ENCODE measurements at places on chromosomes 11 and 22.

DNA sequence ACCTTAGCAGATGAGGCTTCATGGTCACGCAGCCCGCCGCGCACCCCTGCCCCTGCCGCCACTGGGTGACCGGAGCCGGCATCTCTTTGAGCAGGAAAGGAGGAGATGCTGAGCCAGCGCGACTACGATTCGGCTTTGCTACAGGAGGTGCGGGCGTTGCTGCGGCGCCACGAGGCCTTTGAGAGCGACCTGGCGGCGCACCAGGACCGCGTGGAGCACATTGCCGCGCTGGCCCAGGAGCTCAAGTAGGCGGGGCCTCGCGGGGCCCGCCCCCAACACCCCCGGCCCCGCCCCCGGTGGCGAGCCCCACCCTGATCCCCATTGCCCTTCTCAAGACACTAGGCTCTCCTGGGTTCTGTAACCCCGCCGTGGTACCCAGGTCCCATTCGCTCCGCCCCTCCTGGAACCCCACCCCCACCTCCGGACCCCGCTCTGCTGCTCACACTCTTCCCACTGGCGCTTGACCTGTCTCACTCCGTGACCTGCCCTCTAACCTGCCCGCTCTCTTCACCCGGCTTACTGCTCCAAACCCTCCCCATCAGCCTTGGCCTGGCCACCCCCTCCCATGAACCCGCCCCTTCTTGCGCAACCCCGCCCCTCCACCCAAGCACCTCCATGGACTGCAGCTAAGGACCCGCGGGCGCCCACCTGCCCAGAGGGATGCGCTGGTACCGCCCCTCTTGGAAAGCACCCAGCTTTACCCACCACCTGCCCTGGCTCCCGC is 9.1 kb downstream of the CTSF start:
- no peak for DNase-seq

GRCh38 chr11:102546923-102547471 is 16.4 kb upstream of the MMP7 start:
- DNase-seq, result peak; percentile 95

DNA sequence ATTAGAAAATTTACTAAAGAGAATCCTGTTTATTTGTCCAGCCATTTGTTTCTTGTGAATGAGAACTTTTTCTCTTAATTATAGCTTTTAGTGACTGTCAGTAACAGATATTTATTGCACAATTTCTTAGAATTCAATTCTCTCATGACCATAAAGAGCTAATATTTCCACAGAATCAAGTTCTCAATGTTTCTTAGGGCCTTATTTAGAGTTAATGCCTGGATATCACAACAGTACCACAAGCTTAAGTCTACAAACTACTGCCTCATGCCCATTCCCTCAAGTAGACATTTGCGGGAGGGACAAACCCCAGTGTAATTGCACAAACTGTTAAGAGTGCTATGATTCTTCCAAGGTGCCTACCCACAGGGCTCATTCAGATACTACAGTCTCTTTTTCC is 199.7 kb upstream of the POU2AF2 start:
- no peak for DNase-seq

DNA sequence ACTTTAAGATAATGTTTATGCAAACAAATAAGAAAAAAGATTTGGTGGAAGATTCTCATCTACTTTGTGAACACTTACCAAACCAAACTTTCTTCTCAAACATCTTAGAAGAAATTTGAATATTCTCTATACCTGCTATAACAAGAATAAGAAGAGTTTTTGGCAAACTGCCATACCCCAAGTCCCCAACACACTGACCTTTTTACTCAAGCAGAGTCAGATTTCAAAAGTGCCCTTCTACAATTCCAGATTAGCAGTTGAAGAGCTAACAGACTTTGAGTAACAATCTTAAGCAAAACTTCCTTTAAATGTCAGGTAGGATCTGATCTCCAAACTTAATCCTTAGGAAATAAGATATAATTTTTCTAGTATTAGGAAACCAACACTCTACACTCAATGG is 33.9 kb downstream of the TSG101 start:
- DNase-seq, result no peak

Data from inflammatory macrophage treated with lipopolysaccharide for 4 hours (primary cell).